ENCODE measurements at places on chromosomes 6 and 20.

DNA sequence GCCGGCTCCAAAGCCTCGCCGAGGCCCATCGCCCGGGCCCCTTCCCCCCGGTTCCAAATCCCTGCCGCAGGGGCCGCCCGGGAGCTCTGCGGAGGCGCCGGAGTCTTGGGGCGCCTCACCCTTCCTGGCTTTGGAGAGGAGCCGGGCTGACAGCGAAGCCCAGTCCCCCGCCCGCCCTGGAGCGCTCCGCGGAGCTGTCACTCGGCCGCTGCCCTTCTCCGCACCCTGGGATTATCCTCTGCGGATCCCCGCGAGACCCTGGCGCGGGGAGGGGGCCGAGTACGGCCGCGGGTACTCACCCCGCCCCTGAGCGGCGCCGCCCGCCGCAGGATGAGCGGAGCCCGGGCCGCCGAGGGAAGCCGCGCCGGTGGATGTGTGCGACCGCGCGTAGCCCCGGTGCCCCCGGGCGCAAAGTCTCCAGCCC is 343 bp downstream of the SNAP91 start:
- DNase-seq = peak; percentile 13

GRCh38 chr6:33315793-33316602 is 1.5 kb downstream of the ZBTB22 start:
- no peak for DNase-seq

GRCh38 chr6:157388924-157389323 is 7.9 kb downstream of the ZDHHC14 start:
- no peak for DNase-seq

GRCh38 chr20:278181-278580 is 12.4 kb downstream of the C20orf96 start:
- no peak for DNase-seq

GRCh38 chr6:46221222-46221793 is 50.5 kb upstream of the ENPP5 start:
- DNase-seq = peak; percentile 40

DNA sequence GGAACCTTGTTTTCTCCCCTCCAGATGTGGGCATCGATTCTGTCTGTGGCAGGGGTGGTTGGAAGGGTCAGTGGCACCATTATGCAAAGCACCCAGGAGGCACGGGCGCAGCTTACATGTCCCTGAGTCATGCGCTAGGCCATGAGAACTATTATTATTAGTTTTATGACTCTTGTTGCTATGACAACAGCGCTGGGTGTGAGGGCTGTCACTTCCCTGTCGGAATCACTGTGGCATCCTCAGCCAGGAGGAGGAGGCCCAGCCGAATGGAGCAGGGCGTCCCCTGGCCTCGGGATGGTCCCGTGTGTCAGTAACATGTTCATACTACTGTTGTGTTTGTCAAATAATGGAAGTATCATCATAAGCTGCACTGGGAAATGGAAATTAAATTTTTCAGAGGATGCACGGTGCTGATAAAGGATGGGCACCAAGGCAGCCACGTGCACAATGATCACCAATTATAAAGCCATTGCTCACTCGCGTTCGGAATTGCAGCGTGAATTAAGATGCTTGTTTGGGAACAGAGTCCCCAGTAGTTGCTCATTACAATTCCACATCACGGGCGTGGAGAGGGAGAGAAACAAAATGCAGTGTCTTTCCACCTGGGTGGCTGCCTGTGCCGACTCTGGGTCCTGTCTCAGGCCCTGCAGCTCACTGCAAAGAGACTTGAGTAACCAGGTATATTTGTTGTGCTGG is 247.9 kb downstream of the CDH4 start:
- peak; percentile 46 for DNase-seq

GRCh38 chr6:149319422-149319821 is 1.9 kb downstream of the TAB2 start:
- DNase-seq = no peak

DNA sequence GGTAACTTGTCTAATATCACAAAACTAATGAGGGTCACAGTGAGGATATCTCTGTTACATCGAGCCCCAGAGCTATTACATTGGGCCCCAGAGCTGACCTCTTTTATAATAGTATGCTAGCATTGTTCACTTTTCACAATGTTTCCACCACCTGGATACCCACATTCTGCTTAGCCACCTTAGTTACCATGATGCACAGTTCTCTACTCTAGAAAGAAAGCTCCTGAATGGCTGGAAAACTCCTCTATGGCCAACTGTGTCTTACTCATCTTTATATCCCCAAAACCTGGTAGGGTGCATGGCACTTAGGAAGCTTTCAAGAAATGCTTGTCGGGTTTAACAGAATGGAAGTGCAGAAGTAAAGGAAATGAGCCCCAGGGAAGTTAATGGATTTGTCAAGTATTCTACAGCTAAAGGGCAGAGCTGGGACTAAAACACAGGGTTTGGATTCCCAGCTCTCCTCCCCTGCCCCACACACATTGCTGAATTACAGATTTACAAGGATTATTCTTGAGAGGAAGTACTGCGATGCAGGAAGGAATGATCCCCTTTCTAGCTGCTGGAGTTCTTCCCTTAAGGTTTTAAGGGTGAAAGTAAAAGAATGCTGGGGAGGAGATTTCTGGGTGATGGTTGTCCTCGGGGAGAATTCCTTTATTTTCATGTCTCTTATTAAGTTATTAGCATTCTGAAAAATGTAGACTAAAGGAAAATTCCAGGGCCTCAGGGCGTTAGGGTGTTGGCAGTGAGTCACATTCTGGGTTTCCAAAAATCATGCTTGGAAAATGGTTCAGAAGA is 16.1 kb upstream of the HINT3 start:
- no peak for DNase-seq

DNA sequence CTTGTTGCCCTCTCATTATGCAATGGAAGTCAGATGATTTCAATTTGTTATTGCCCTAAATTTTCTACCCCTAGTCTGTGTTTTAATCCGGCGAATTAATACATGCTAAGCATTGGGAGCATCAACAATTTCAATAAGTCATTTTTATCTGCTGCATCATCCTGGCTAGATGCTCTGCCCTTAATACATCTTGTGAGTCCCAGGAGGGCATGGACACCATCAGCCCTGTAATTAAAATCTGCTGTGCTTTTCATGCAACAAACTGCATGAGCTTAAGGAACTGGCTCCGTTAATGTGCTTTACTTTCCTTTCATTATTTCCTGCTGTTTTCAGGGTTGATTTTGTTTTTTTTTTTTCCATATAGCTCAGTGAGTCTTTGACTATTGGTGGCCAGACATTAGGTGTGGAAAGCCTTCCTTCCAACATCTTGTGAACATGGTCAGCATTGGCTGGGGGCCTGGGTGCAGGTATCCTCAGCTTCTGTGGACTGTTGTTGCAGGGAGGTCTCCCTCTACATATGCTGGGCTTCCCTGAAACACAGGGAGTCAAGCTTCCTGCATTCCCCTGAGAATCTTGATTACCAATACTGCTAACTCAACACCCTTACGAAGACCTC is 8.5 kb upstream of the PBOV1 start:
- DNase-seq = no peak

DNA sequence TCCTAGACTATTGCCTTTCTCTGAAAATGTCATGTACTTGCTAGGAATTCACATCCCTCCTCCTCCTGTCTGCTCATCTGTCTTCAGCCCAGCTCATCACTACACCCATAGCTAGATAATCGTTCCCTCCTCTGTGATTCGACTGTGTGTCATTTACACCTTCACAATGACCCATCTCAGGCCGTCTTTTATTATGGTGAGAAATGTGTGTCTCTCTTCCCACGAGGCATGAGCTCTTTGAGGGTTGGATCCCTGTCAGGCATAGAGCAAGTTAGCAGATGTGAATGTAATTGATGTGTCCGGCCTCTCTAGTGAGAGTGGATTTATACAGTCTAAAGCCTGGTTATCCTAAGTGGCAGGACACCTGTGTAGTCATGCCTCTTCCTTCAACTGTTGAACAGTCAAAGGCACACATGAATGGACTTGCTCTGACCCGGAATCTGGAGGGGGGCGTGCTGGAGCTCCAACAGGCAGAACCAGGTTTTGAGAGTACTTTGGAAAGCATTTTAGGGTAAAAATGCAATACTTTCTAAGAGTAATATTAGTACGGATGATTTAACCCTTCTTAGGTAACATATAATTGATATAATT is 182.1 kb downstream of the UTRN start:
- no peak for DNase-seq

DNA sequence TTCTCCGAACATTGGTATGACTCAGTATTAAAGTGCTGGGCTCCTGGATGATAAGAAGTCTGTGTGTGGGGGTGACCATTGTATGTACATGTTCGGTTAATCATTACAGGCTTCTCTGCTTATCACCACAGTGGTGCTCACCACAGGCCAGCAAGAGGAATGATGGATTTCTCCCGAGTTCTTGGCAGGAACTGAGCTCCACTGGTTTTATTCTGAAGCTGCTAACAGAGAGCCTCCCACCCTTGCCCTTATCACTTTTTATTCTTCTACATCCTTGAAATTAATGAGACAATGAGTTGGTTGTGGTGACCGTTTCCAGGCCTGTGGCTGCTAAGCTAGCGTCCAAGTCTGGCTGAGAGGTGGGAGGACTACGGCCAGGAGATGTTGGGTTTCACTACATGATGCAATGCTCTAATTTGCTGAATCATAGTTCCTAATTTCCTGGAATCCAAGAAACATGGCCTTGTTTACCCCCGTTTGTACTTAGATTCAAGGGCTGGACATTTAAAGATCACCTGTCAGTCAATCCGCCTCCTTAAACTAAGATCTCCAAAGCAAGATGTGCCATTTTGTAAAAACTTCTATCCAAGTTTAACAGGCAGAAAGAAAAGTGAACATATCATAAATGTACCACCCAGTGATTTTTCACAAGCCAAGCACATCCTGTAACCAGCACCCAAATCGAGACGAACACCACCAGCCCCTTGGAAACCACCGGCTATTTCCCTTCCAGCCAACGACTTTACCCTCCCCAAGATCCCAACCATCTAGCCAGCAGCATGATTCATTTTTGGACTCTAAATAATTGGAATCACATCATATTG is 172.5 kb downstream of the FOXA2 start:
- peak; percentile 44 for DNase-seq

- no peak for DNase-seq
These were observed 233.0 kb downstream of the ANKRD60 start for GRCh38 chr20:57995381-57995977.

- DNase-seq = no peak
These were observed 120.3 kb upstream of the LGSN start for GRCh38 chr6:63440057-63440456.

- peak; percentile 88 for DNase-seq
These were observed 36.0 kb upstream of the SMIM29 start for GRCh38 chr6:34284563-34285447.

- no peak for DNase-seq
These were observed 2.9 kb downstream of the DXO start for GRCh38 chr6:31968791-31969711.

GRCh38 chr20:49344140-49344539 is 66.3 kb upstream of the ZNFX1 start:
- DNase-seq = no peak

- no peak for DNase-seq
These were observed 84.6 kb upstream of the TCF21 start for GRCh38 chr6:133804265-133804664.

- DNase-seq = no peak
These were observed 347.3 kb downstream of the NRN1 start for GRCh38 chr6:5659467-5659866.

GRCh38 chr6:34576286-34576955 is 20.3 kb upstream of the SPDEF start:
- no peak for DNase-seq

DNA sequence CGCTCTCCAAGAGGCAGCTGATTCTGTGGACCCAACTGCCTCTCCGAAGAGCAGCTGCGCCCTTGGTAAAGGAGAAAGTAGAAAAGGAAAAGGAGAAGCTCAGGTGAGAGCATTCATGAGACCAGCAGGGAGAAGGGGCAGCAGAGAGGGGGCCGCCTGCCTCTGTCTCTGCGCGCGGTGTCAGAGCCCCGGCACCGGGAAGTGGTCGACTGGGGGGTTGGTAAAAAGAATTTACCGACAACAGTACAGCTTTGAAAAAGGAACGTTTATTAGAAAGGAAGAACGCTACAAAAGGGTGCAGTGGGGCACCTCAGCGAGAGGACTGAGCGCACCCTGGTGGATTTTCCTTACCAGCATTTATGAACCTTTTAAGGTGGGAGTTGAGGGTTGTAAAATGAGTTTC is 61.9 kb downstream of the GPR6 start:
- DNase-seq = peak; percentile 22

- DNase-seq = peak; percentile 26
These were observed 16.9 kb upstream of the IL17F start for GRCh38 chr6:52261229-52261628.

GRCh38 chr6:7727086-7727945 is 1.4 kb downstream of the BMP6 start:
- no peak for DNase-seq

DNA sequence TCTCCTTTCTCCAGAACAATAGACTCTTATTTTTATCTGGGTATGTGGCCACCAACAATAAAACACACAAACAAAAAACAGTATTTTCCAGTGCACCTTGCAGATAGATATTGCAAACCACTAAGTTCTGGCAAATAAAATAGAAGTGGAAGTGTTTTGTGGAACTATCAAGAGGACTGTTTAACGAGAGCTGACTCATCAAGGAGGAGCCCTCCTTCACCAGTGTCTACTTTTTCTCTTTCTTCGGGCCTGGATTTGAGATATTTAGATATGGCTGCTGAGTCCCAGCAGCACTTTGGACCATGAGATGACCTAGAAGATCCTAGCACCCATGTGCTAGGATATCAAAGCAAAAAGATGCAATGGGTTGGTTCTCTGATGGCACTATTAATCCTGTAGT is 154.7 kb downstream of the AIG1 start:
- no peak for DNase-seq

- no peak for DNase-seq
These were observed 78.0 kb downstream of the MDGA1 start for GRCh38 chr6:37619641-37620040.

DNA sequence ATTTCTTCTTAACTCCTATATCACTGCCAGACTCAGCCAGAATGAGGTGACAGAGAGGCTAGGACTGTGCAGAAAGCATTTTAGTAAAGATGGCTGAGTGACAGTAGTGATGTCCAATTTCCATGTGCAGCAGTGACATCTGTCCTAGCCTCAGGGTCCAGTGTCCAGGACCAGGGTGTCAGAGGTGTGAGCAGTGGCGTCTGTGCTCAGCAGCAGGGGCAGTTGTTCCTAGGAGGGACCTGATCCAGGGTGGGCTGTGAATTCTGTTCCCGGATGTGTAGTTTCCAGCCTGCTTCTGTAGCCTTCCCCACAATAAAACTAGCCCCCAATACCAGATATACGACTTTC is 6.0 kb downstream of the HLA-B start:
- no peak for DNase-seq

- DNase-seq = no peak
These were observed 19.8 kb downstream of the SUMO4 start for GRCh38 chr6:149419696-149420404.

- DNase-seq = peak; percentile 51
These were observed 2.7 kb upstream of the TUBB2A start for GRCh38 chr6:3159805-3160781.

GRCh38 chr20:56773749-56774148 is 144.6 kb downstream of the TFAP2C start:
- no peak for DNase-seq

- DNase-seq = no peak
These were observed 77.2 kb upstream of the MPC1 start for GRCh38 chr6:166459906-166460305.
